Heart left ventricle (tissue), 16 donors: ENCODE measurements at places on chromosomes 3 and 15. TPM values are rescaled to one million over a fixed set of nuclear protein-coding genes. Genes with fewer than 3 reads are reported as not detected.

DNA sequence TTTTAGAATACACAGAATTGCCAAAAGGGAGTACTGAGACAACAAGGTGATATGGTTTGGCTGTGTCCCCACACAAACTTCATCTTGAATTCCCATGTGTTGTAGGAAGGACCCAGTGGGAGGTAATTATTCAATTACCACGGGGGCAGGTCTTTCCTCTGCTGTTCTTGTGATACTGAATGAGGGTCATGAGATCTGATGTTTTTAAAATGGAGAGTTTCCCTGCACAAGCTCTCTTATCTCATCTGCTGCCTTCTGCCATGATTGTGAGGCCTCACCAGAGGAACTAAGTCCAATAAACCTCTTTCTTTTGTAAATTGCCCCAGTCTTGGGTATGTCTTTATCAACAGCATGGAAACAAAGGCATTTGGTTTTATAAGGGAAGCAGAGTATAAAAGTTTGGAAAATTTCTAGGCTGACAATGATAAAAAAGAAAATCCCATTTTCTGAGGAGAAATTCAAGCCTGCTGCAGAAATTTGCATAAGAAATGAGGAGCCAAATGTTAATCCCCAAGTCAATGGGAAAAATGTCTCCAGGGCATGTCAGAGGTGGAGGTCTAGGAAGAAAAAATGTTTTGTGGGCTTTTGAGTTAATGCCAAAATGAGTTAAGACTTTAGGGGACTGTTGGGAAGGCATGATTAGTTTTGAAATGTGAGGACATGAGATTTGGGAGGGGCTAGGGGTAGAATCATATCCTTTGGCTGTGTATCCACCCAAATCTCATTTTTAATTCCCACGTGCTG, 130.5 kb upstream of the THRB start:
- no peak for DNase-seq

- DNase-seq, result no peak
Observed at GRCh38 chr15:64841060-64841343, 713 bp upstream of the PLEKHO2 start.

GRCh38 chr3:157491136-157491535, 12.1 kb downstream of the VEPH1 start:
- DNase-seq, result no peak

- DNase-seq, result no peak
Observed at GRCh38 chr3:164852866-164853265, 225.4 kb downstream of the SI start.

DNA sequence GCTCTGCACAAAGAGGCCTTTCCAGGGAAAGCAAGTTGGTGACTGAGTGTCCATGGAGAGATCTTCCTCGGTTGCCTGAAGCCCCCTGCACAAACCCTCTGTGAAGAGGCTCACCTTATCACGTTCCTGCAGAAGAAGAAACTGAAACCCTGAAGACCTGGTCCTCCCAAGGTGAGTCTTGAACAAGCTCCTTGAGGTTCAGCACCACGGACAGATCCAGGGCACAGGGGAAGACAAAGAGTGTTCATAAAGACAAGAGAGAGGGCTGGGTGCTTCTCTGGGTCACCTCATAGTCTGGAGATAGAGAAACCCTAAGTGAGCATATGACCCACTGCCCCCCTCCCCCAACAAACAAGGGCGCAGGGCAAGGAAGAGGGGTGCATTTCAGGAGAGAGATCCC, 21.7 kb upstream of the TBC1D21 start:
- peak; percentile 48 for DNase-seq

DNA sequence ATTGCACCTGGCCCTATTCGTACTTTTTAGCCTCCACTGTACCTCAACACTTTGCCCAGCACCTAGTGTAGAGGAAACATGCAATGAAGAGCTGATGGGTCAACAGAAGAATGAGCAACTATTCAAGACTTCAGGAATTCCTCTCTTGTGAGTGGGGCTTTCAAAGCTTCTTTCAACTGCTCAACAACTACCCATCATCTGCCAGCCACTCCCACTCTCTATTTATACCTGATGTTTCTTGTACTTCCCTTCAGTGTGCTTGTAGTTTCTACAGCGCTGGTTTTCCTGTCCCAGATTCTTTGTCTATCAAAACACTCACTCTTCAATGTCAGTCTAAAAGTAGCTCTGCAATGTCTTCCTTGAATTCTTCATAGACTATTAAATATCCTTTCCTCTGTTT, 168.3 kb upstream of the LPP start:
- no peak for DNase-seq

- DNase-seq, result no peak
Observed at GRCh38 chr15:35827141-35827540, 281.2 kb upstream of the DPH6 start.

GRCh38 chr3:146912241-146913015, 307.3 kb upstream of the PLSCR5 start:
- DNase-seq, result no peak

- DNase-seq, result peak; percentile 8
Observed at GRCh38 chr3:46671541-46672348, 21.7 kb downstream of the ALS2CL start.

DNA sequence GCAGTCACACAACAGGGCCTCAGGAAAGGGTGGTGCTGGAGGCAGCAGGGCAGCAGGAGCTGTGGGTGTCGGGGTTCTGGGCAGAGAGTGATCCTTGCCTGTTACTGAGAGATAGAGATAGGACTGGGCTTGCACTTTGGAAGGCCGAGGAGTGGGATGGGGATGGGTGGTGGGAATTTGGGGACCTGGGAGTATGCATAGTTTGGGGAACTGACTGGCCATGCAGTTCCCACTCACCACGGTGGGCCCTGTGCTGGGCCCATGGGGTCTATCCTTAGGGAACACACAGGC, 192.5 kb upstream of the LINGO1 start:
- no peak for DNase-seq

DNA sequence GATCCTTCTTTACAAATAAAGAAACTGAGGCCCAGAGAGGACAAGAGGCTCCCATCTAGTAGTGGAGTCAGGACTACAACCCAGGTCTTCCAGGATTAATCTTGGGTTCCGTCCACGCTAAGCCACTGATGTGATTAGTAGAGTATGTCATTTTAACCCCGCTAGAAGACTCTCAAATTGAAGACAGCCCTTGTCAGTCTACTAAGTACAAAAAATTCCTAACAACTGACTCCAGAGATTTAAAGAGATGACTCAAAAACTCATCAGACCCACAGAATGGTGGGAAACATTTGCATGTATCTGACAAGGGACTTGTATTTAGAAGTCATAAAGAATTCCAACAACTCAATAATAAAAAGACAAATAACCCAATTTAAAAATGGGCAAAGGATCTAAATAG, 145.3 kb downstream of the CNTN3 start:
- no peak for DNase-seq

LINGO1 gene
- total RNA-seq, result 1.9 TPM

EXOG gene
- 35.6 TPM for total RNA-seq

ZNF619 gene
- total RNA-seq, result 2.8 TPM

NOX5 gene
- not detected for total RNA-seq

ADGRG7 gene
- not detected for total RNA-seq

ITIH4 gene
- total RNA-seq, result 11.2 TPM

CLSTN2 gene
- total RNA-seq, result 4.5 TPM

CORO2B gene
- total RNA-seq, result 4.9 TPM

ATP10A gene
- total RNA-seq, result 0.83 TPM

NME9 gene
- total RNA-seq, result not detected

LRTM1 gene
- not detected for total RNA-seq

ISG20 gene
- 1.5 TPM for total RNA-seq

GOLGA8S gene
- total RNA-seq, result 0.12 TPM
